ENCODE measurements at places on chromosomes 2 and 18.

GRCh38 chr18:13455960-13456481 is 237.5 kb downstream of the LDLRAD4 start:
- H3K36me3 ChIP-seq, result peaks cover 13% of the 10 kb centered on the region
- DNase-seq, result peak; percentile 61
- H3K27ac ChIP-seq, result peak overlapping the region; percentile 21
- peaks cover 31% of the 10 kb centered on the region for H3K4me1 ChIP-seq
- peak overlapping the region; percentile 1 for H3K4me3 ChIP-seq

- H3K36me3 ChIP-seq, result no peaks in the 10 kb centered on the region
- no peak overlapping the region for H3K4me3 ChIP-seq
- no peaks in the 10 kb centered on the region for H3K27me3 ChIP-seq
- H3K27ac ChIP-seq, result no peak overlapping the region
- no peak for DNase-seq
Observed at GRCh38 chr18:4593895-4594294, 138.8 kb upstream of the DLGAP1 start.

- no peak overlapping the region for H3K27ac ChIP-seq
- H3K36me3 ChIP-seq, result peaks cover 28% of the 10 kb centered on the region
- DNase-seq, result no peak
- H3K27me3 ChIP-seq, result no peaks in the 10 kb centered on the region
- peaks cover 11% of the 10 kb centered on the region for H3K4me1 ChIP-seq
Observed at GRCh38 chr2:74374509-74375205, 5.5 kb downstream of the DCTN1 start.

- peaks cover 5% of the 10 kb centered on the region for H3K27me3 ChIP-seq
- no peaks in the 10 kb centered on the region for H3K36me3 ChIP-seq
- no peak overlapping the region for H3K27ac ChIP-seq
Observed at GRCh38 chr18:8854550-8854949, 149.2 kb downstream of the MTCL1 start.

- no peaks in the 10 kb centered on the region for H3K36me3 ChIP-seq
- no peaks in the 10 kb centered on the region for H3K4me1 ChIP-seq
- H3K27ac ChIP-seq, result no peak overlapping the region
- no peak overlapping the region for H3K4me3 ChIP-seq
- no peak for DNase-seq
- peaks cover 14% of the 10 kb centered on the region for H3K27me3 ChIP-seq
Observed at GRCh38 chr2:158142568-158143332, 41.1 kb downstream of the UPP2 start.

DNA sequence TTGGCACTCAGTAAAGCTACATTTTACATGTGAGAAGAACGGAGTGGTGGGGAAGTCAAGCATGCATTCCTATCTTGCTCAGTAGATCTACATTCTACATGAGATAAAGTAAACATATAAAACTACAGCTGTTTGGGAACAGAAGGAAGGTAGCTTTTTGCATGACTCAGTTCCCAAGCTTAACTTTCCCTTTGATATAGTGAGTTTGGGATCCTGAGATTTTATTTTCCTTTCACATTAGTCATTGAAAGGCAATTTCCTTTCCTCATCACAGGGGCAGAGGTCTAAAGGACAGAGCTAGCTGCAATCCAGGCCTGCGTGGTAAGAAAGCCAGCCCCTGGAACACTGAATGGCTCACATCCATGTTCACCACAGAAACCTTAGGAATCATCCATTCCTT is 257.2 kb downstream of the SRBD1 start:
- no peaks in the 10 kb centered on the region for H3K36me3 ChIP-seq
- no peaks in the 10 kb centered on the region for H3K4me1 ChIP-seq
- DNase-seq, result no peak
- H3K27me3 ChIP-seq, result no peaks in the 10 kb centered on the region
- H3K4me3 ChIP-seq, result no peak overlapping the region

- no peak overlapping the region for H3K4me3 ChIP-seq
- H3K36me3 ChIP-seq, result no peaks in the 10 kb centered on the region
- no peaks in the 10 kb centered on the region for H3K4me1 ChIP-seq
- H3K27ac ChIP-seq, result no peak overlapping the region
- no peaks in the 10 kb centered on the region for H3K27me3 ChIP-seq
Observed at GRCh38 chr18:25464227-25464626, 112.3 kb upstream of the ZNF521 start.

- H3K36me3 ChIP-seq, result no peaks in the 10 kb centered on the region
- no peaks in the 10 kb centered on the region for H3K27me3 ChIP-seq
- H3K4me3 ChIP-seq, result no peak overlapping the region
- H3K4me1 ChIP-seq, result no peaks in the 10 kb centered on the region
- DNase-seq, result no peak
Observed at GRCh38 chr2:95296011-95296410, 1.1 kb upstream of the KCNIP3 start.

GRCh38 chr2:127011231-127011661 is 95.7 kb downstream of the BIN1 start:
- H3K27me3 ChIP-seq, result peaks cover 57% of the 10 kb centered on the region
- H3K4me3 ChIP-seq, result no peak overlapping the region
- no peaks in the 10 kb centered on the region for H3K36me3 ChIP-seq
- H3K27ac ChIP-seq, result no peak overlapping the region
- no peaks in the 10 kb centered on the region for H3K4me1 ChIP-seq

DNA sequence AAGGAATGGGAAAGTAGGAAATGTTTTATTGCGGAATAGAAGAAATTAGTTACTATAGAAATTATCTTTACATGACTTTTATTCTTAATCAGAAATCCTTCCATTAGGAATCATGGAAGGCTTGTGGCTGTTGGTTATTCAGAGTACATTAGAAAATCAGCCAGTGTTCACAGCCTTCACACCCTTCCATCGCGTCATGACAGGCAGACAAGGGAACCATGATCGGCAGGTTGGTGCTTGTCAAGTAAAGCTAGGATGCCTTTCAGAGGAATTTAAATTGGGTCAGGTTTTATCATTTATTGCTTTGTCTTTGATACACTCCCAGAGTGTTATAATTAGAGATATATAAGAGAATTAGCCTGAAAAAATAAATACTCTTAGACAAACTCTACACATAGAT is 400.6 kb downstream of the THSD7B start:
- H3K27me3 ChIP-seq, result no peaks in the 10 kb centered on the region
- H3K4me1 ChIP-seq, result no peaks in the 10 kb centered on the region
- H3K27ac ChIP-seq, result no peak overlapping the region
- no peaks in the 10 kb centered on the region for H3K36me3 ChIP-seq
- DNase-seq, result no peak

DNA sequence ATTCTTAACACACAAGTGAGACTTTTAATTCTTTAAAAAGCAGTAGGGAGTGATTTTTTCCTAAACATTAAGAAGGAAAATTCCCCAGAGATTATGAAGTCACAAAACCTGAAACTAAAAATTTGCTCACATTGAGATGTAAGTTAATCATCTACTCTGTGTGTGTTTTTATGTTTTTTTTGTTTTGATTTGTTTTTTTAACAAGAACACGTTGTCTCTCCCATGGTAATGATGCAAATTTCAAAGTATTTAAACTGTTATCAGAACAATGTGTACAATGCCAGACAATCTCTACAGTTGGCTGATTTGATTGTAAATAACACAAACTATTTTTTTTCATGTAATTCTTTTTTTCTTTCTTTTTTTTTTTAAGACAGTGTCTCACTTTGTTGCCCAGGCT is 71.5 kb downstream of the COLEC12 start:
- H3K4me1 ChIP-seq, result no peaks in the 10 kb centered on the region
- peaks cover 2% of the 10 kb centered on the region for H3K27me3 ChIP-seq
- H3K27ac ChIP-seq, result no peak overlapping the region
- H3K36me3 ChIP-seq, result no peaks in the 10 kb centered on the region

DNA sequence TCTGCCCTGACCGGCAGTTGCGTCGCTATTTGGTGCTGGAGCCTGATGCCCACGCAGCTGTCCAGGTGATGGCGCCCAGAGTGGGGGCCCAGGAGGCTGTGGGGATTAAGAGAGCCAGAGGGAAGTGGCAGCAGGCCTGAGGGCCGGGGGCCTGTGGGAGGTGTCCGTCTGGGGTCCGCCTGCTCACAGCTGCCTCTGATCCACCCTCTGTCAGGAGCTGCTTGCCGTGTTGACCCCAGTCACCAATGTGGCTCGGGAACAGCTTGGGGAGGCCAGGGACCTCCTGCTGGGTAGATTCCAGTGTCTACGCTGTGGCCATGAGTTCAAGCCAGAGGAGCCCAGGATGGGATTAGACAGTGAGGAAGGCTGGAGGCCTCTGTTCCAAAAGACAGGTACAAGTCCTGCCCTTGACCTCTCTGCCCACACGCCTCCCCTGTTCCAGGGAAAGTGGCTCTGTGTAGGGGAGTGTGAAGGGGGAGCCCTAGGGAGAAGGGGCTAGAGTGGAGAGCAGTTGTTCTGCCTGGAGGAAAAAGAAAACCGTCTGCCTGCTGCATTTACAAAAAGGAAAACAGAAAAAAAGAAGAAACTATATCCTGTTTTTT is 11.6 kb downstream of the STK11IP start:
- H3K36me3 ChIP-seq, result peaks cover 9% of the 10 kb centered on the region
- H3K27ac ChIP-seq, result no peak overlapping the region
- no peak for DNase-seq
- H3K4me3 ChIP-seq, result no peak overlapping the region

DNA sequence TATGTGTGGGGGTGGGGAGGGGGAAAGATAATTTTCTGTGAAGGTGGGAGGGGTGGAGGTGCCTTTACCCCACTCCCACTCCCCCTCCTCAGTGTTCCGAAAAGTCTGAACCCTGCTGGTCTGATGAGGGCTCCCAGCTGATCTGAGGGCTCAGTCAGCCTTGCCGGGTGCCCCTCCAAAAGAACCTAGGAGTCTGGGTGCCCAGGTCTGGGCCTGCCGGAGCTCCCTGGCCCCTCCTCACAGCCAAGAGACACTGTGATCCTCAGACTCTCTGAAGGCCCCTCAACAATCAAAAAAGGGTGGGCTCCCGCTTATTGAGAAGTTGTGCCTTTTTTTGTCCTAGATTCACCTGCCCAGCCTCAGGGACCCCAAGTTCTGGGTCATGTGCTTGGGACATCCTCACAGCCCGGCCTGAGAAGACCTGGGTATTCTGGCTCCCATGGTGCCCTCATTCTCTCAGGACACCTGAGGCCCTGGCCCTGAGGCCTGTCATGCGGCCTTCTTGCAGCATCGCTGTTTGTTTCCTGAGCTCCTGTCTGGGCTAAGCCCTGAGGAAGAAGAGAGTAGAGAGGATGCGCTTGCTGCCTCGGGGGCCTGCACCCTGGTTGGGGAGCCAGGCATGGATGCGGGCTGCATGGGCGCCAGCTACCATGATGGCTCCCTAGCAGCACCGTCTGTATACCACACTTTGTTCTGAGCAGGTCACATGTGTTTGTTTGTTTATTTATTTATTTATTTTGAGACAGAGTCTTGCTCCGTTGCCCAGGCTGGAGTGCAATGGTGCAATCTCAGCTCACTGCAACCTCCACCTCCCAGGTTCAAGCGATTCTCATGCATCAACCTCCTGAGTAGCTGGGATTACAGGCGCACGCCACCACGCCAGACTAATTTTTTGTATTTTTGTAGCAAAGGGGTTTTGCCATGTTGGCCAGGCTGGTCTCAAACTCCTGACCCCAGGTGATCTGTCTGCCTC is 44.0 kb downstream of the SDC1 start:
- peaks cover 4% of the 10 kb centered on the region for H3K27me3 ChIP-seq
- no peak for DNase-seq

DNA sequence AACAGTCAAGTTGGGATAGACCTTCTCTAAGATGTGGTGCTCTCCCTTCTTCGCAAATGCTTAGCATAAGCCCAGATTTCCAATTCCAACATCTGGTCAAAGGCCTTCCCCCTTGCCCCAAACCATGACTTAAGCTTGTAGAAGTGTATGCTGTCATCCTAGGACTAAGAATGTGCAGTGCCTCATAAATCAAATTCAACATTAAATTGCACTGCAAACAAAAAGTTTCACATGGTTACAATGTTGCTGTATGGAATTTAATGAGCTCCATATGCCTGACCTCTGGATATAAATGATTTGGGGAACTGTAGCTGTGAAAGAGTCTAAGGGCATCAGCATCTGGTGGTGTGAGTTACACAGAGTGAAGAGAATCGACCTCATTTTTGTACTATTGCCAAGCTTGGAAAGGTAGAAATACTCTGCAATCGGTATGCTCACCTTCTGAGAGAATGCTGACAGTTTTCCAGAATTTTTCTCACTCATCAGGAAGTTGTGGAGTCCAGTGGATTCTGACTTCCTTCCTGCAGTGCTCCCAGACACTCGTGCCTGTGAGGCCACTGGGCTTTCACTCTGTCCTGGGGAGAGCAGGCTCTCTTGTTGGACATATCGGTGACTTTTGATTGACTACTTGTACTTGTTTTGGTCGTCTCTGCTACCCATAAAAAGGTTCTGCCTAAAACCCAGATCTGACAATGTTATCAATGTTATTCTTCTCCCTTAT is 40.6 kb downstream of the FASTKD2 start:
- no peaks in the 10 kb centered on the region for H3K27me3 ChIP-seq
- H3K27ac ChIP-seq, result no peak overlapping the region
- DNase-seq, result no peak
- H3K36me3 ChIP-seq, result no peaks in the 10 kb centered on the region
- H3K4me1 ChIP-seq, result peaks cover 2% of the 10 kb centered on the region

DNA sequence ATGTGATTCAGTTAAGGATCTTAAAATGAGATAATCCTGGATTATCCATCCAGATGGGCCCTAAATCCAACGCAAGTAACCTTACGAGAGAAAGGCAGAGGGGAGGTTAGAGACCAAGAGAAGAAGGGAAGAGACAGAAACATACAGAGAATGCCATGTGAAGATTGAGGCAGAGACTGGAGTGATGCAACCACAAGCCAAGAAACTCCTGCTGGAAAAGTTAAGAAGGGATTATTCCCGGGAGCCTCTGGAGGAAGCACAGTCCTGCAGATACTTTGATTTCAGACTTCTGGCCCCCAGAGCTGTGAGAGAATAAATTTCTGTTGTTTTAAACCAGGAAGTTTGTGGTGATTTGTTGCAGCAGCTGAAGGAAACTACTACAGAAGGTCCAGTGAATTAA is 992.7 kb downstream of the BCL11A start:
- no peak for DNase-seq
- no peaks in the 10 kb centered on the region for H3K36me3 ChIP-seq
- H3K27me3 ChIP-seq, result no peaks in the 10 kb centered on the region
- no peaks in the 10 kb centered on the region for H3K4me1 ChIP-seq

- H3K27me3 ChIP-seq, result peaks cover 23% of the 10 kb centered on the region
- H3K27ac ChIP-seq, result no peak overlapping the region
- H3K36me3 ChIP-seq, result no peaks in the 10 kb centered on the region
Observed at GRCh38 chr2:20542746-20543468, 96.0 kb downstream of the RHOB start.

Data from activated CD4-positive, alpha-beta memory T cell treated with anti-CD3 and anti-CD28 coated beads, Interleukin-2, amount 10 ng/mL, durations not matched to agents 7 days and 5 days (primary cell).